NCI-H1417 treated with DMSO at 0.1 percent for 48 hours (cell line): ENCODE measurements at places on chromosomes 11 and 22.

- no peak for DNase-seq
Measured at GRCh38 chr22:28179392-28179791, 260.3 kb upstream of the PITPNB start.

GRCh38 chr22:37443086-37443485 lies 15.8 kb upstream of the ELFN2 start:
- no peak for DNase-seq

- no peak for DNase-seq
Measured at GRCh38 chr11:83056204-83056603, 15.5 kb downstream of the RAB30 start.

DNA sequence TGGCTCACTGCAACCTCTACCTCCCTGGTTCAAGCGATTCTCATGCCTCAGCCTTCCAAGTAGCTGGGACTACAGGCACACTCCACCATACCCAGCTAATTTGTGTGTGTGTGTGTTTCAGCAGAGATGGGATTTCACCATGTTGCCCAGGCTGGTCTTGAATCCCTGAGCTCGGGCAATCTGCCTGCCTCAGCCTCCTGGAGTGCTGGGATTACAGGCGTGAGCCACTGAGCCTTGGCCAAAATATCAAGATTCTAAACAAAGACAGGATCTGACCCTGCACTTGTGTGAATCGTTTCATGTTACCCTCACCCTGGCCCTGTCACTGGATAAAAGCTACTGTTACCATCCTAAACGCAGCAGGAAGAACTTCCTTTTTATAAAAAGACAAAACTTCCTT lies 15.6 kb upstream of the THY1 start:
- DNase-seq: no peak

DNA sequence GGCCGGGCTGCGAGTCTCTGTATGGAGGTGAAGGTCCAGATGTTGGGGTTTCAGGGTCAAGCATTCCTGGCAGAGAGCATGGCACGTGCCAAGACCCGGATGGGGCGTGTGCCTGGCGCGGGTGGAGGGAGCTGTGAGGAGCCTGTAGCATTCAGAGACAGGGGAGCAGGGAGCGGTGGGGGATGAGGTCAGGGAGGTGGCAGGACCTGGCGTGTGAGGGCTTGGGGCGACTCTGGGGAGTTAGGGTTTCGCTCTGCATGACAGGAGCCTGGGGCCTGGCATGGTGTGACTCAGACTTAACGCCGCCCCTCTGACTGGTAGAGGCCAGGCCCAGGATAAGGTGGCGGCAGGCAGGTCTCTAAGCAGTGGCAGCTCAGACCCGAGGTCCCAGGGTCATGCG lies 103.0 kb downstream of the KCNQ1 start:
- DNase-seq: no peak

- peak; percentile 9 for DNase-seq
Measured at GRCh38 chr22:41697126-41697775, 2.1 kb upstream of the MEI1 start.

GRCh38 chr22:37095113-37095512 lies 14.4 kb downstream of the TMPRSS6 start:
- no peak for DNase-seq

DNA sequence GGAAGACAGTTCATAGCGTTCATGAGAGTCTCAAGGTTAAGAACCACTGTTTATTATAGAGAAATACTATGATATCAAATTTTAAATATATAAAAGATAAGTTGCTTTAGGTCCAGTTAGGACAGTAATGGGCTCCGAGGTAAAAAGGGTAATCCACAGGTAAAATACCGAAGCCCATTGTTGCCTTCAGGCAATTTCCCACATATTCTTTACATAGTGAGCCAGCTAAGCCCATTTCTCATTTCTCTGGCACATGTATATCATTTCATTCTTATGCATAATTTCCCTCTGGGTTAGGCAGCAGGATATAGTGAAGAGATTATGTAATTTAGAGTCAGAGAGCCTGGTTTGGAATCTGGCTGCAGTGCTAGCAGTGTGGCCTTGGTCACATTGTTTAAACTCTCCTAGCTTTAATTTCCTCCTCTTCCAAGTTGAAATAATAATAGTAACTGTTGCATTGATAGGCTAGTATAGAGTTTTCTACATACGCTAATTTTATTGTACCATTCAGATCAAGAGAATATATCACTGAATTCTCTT lies 7.6 kb upstream of the POU2AF1 start:
- no peak for DNase-seq

GRCh38 chr22:44406341-44407170 lies 91.5 kb downstream of the RTL6 start:
- no peak for DNase-seq

DNA sequence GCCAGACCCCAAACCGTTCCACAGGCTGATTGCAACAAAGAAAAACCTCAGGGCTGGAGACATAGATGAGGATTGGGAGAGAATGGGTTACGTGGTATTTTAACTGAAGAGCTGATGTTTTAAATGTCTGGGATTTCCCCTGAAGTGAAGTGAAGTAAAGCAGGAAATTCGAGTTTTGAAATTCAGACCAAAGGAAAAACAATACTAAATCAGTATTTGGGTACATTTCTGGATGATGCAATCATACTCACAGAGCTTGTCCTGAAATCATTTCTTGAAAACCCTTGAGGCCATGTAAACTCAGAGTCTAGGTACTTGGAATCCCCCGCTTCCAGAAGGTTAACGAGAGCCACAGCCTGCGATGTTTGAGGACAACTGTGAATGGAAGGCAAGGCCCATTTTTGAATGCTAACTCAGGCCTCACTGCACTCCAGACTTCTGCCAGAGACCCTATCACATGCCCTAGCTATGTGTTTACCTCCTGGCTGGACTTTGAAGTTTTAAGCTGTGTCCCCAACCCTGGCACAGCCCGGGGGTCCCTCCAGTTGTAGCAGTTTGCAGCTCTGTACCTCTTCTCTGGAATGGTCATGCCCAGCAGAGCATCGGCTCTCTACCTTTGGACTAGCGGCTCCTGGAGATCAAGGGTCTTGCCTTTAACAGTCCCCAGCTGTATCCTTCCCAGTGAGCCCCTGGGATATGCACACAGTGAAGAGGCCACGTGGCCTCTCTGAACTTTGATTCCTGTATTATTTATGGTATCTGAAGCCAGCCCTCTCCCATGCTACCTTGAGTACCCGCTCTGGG lies 5.4 kb upstream of the FTH1 start:
- DNase-seq: no peak

GRCh38 chr11:117303101-117303500 lies 12.0 kb downstream of the BACE1-AS start:
- peak; percentile 78 for DNase-seq

GRCh38 chr11:76628408-76628947 lies 42.1 kb downstream of the LRRC32 start:
- no peak for DNase-seq

- no peak for DNase-seq
Measured at GRCh38 chr11:124725719-124726105, 14.0 kb upstream of the NRGN start.

- DNase-seq: no peak
Measured at GRCh38 chr11:101277036-101277435, 147.4 kb upstream of the PGR start.

GRCh38 chr11:73162196-73162740 lies 20.1 kb upstream of the FCHSD2 start:
- no peak for DNase-seq

DNA sequence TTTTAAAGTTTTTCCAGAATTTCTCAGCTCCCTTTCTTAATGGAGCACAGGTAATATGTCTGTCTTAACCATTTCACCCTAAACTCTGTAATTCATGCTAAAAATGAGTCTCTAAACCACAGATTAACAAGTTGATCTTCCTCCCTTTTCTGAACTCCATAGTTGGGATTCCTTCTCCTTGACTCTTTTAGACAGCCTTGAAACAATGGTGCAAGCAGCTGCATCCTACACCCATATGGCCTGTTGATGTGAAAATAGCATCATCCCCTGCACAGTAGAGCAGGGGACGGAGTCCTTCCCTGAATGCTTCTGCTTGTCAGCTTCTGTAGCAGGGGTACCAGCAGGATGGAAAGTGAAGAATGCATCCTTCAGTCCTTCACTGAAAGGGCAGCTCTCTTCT lies 192.8 kb upstream of the SORL1-AS1 start:
- DNase-seq: no peak

DNA sequence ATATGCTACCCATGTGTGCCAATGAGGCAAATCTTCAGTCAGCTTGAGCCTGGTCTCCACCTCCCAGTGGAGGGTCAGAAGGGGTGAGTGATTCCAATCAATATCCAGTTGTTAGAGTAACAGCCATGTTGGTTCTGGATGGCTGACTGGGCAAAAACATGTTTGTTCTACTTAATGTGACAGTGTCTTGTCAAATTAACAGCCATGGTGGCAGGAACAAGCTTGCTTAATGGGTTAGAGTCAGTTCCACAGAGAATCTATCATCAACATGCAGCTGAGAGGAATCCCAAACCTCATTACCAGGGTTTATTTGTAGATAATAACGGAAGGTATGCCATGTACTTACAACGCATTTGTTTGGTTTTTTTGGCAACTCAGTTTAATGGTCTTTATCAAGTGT lies 133.2 kb downstream of the SLC17A6 start:
- DNase-seq: no peak

GRCh38 chr11:2205214-2205720 lies 33.7 kb upstream of the TH start:
- DNase-seq: no peak
